GM18507 (cell line): ENCODE measurements at places on chromosomes 3 and 15.

DNA sequence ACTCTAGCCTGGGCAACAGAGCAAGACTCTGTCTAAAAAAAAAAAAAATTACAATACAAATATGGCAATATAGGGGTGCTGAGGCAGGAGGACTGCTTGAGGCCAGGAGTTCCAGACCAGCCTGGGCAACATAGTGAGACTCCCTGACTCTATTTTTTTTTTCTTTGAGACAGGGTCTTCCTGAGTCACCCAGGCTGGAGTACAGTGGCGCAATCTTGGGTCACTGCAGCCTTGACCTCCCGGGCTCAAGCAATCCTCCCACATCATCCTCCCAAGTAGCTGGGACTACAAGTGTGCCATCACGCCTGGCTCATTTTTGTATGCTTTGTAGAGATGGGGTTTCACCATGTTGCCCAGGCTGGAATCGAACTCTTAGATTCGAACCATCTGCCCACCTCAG, 17.3 kb upstream of the RAB11A start:
- DNase-seq, result no peak

DNA sequence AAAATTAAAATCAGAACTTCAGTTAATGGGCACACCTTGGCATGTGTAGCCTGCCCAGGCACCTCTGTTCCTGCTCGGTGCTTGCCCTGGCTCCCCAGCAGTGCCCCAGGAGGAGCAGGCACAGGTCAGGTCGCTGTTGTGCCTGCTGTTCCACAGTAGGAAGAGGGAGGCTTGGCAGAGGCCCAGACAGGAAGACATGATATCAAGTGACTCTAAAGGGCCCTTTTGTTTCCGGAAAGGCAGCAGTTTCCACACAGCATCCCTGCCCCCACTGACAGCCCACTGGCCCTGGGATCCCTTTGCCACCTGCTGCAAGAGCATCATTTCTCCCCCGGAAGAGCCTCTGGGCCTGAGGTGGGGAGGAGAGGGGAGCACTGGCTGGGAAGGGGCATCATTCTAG, 40.5 kb upstream of the HES1 start:
- no peak for DNase-seq

DNA sequence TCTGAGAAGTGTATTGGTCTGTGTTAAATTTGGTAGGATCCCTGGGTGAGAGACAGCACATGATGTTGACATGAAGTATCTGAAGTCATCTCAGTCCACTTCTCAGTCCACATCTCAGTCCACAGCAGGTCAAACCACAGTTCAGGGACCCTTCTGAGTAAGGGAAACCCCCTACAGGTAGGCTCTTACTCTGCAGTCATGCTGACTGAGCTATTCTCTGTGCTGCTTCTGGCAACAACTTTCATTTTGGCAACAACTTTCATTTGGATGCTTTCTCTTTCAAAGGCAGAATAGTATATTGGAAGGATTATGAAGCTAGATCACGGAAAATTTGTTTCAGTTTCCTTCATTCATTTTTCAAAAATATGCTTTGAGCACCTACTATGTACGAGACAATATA, 178.2 kb upstream of the GOLIM4 start:
- DNase-seq, result no peak

DNA sequence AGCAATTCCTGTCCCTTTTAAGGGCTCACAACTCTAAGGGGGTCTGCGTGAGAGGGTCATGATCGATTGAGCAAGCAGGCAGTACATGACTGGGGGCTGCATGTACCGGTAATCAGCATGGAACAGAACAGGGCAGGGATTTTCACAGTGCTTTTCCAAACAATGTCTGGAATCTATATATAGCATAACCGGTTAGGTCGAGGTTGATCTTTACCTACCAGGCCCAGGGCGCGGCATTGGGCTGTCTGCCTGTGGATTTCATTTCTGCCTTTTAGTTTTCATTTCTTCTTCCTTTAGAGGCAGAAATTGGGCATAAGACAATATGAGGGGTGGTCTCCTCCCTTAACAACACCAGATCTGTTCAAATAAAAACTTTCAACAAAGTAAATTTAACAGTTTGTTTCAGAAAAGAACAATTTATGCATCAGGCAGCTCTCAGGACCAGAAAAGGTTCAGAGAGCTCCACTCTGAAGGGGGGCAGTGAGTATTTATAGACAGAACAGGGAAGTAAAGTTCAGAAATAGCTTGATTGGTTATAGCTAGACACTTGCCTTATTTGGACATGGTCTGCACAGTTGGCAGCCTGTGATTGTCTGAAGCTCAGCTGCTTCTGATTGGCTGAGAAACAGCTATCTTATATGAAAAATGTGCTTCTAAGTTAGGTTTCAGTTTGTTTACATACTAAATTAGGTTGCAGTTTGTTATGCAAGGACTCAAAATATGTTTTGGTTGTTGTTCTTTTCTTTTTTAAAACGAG, 17.2 kb upstream of the B4GALT4 start:
- no peak for DNase-seq

- no peak for DNase-seq
Measured at GRCh38 chr15:22968366-22968765, 11.8 kb downstream of the CYFIP1 start.

- DNase-seq, result no peak
Measured at GRCh38 chr3:52220380-52221026, 4.9 kb downstream of the TLR9 start.

- DNase-seq, result no peak
Measured at GRCh38 chr3:53725387-53725995, 120.7 kb downstream of the CHDH start.

DNA sequence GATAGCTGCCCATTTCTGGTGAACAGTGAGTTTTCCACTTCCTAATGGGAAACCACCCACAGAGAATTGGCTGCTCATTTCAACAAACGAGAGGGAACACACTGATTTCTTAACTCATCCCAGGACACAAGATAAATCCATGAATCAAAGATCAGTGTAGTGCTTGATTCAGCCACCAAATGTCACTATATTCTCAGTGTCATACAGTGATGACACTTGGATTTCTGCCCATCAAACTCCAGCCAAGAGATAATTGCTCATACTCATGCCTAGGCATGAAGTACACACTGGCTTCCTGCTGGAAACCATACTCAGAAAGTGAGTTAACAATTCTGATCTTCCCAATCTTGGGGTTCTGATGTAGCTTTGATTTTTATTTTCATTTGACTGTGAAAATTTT, 35.4 kb upstream of the GRM7 start:
- DNase-seq, result no peak

- DNase-seq, result no peak
Measured at GRCh38 chr3:46299608-46300460, 54.1 kb upstream of the CCR2 start.

GRCh38 chr3:63613561-63613960, 38.9 kb upstream of the SNTN start:
- no peak for DNase-seq

DNA sequence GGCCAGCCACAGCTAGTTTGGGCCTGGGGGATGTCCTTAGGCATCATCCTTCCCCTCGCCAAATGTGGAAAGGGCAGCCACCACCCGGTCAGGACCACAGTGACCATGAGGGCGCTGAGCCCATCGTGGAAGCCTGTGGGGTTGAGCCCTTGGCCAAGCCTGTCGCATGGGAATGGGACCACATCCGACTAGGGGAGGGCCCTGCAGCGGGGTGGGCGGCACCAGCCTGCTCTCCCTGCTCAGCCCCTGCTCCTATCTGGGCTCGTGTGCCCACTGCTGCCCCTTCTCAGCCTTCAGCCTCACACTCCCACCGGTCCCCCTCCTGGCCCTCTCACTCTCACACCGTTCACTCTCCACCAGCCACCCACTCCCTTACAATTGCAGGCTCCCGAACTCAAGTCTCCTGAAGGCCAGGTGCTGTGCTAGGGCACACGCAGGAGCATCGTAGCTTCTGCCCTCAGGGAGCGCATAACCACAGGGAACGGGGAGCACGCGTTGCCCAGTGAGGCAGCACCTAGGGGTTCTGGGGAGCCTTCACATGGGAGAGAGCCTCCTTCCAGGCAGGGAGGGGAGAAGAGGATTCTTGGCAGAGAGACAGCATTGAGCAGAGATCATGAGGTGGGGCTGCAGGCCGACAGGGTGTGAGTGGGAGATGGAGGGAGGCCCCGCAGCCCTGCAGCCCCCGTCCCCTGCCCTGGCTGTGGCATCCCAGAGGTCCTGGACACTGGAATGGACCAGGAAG, 26.1 kb downstream of the LOXL1 start:
- no peak for DNase-seq

DNA sequence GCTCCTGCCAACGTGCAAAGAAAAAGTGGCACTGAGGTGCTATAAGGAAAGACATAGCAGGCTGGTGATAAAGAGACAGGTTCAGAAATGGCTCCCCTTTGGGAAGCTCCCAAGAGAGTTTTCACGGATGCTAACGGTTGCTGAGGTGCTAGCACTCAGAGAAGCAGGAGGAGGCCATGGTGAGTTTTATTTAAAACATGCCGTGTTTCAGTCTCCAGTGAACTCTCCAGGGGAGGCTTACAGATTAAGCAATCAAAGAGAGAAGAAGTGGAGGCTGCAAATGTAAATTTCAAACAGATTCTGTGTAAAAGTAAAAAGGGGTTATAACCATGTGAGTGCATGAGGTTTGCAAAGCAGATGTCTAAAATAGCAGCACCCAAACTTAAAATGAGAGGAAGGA, 346.2 kb downstream of the NTRK3 start:
- DNase-seq, result no peak
